ENCODE measurements at places on chromosomes 13 and 19.

DNA sequence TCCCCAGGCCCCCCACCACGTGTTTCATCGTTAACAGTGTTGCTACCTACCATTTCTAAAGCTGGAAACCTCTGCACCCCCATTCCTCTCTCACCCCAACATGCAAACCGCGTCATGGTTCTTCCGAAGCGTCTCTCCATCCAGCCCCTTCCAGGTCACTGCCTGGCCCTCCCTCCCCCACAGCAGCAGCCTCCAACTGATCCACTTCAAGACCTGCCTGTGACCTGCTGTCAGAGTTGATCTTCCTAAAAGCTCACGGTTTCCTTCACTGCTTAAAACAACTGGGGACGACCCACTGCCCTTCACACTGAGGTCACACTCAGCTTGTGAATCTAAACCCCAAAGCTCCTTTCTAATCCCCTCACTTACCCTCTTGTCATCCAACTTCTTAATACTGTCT lies 47.7 kb downstream of the STK24 start:
- DNase-seq, result peak; percentile 50

DNA sequence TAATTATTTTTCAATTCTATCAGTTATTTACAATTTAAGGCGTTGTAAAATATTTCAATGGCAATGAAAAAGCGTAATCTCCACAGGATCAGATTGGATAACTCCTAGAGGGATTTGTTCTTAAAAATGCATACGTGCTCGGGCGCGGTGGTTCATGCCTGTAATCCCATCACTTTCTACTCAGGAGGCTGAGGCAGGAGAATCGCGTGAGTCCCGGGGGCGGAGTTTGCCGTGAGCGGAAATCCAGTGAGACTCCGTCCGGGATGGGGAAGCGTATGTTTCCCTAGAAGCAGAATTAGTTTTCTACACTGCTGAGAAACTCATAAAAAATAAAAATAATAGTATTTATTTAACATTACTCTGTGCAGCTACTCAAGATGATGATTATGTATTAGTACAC lies 917.8 kb upstream of the PCDH20 start:
- no peak for DNase-seq

GRCh38 chr19:447816-448560 lies 12.8 kb downstream of the SHC2 start:
- DNase-seq, result no peak

DNA sequence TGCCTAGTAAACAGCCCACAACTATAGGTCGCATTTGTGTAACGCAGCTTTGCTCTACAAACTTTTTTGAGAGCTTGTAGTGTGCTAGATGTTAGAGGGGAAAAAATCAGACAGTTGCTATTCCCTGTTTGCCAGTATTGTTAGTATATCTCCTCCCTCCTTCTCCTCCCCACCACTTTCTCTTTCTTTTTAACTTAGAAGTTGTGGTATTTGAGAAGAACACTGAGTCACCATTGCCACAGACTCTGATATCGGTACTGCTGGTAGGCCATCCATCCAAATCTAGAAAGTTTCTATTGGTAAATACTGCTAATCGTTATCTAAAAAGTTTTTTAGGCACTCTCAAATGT lies 666 bp downstream of the POMP start:
- no peak for DNase-seq

- DNase-seq, result no peak
Measured at GRCh38 chr13:20401531-20401930, 124.1 kb downstream of the CRYL1 start.

- no peak for DNase-seq
Measured at GRCh38 chr13:43934273-43934672, 54.6 kb downstream of the LACC1 start.

DNA sequence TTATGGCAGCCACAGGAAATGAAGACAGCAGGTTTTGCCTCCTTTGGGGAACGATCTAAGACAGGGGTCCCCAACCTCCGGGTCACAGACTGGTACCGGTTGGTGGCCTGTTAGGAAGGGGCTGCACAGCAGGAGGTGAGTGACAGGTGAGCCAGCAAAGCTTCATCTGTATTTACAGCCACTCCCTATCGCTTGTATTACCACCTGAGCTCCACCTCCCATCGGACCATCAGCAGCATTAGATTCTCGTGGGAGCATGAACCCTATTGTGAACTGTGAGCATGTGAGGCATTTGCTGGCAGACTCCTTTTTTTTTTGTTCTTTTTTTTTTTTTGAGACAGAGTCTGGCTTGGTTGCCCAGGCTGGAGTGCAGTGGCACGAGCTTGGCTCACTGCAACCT lies 22.2 kb downstream of the F2RL3 start:
- DNase-seq, result no peak

GRCh38 chr13:73268306-73268705 lies 209.5 kb downstream of the KLF5 start:
- DNase-seq, result no peak

DNA sequence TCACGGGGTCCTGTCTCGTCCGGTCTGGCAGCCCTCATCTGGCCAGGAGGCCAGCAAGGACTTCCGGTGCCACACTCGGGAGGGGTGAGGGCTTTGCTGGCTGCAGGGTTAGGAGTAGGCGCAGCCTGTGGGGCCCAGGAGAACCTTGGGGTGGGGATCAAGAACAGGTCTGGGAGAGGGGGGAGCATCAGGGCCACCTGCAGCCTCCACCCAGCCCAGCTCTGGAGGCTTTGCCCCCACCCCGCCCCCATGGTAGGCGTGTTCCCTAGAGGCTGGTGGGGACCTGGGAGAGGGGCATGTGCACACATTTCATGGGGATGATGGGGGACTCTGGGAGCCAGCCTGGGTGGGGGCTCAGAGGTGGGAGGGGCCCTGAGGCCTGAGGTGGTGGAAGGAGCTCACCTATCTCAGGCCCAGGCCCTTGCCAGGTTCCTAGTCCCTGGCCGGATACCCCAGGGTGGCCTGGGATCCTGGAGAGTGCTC lies 23.3 kb downstream of the WTIP start:
- no peak for DNase-seq

- no peak for DNase-seq
Measured at GRCh38 chr13:94712812-94713560, 641 bp upstream of the SOX21 start.

DNA sequence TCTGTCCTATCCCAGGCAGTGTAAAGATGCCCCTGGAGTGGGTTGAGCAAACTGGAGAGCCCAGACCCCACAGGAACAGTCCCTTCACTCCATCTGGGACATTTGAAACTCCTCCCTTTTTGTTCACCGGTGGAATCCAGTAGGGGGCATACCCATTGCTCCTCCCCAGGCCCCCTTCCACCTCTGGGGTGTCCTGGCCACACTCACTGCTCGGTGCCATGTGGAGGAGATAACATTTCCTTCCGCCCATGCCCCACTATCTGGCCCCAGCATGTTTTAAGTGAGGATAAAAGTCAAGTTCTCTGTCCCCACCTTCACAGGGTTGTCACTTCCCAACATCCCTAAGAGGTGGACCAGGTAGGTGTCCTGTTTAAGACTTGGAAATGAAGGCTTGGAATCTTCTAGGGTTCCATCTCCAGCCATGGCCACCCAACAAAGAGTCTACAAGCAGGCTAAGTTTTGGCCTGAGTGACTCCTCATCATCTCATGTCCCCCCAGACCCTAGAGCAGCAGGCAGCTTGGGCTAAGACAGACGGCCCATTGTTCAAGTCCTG lies 9.3 kb downstream of the ZNF526 start:
- DNase-seq, result no peak

GRCh38 chr13:92681239-92681638 lies 545.4 kb upstream of the GPC6 start:
- no peak for DNase-seq

- DNase-seq, result no peak
Measured at GRCh38 chr19:9947441-9947840, 11.1 kb upstream of the OLFM2 start.

GRCh38 chr13:96033220-96034015 lies 19.8 kb downstream of the UGGT2 start:
- peak; percentile 20 for DNase-seq

DNA sequence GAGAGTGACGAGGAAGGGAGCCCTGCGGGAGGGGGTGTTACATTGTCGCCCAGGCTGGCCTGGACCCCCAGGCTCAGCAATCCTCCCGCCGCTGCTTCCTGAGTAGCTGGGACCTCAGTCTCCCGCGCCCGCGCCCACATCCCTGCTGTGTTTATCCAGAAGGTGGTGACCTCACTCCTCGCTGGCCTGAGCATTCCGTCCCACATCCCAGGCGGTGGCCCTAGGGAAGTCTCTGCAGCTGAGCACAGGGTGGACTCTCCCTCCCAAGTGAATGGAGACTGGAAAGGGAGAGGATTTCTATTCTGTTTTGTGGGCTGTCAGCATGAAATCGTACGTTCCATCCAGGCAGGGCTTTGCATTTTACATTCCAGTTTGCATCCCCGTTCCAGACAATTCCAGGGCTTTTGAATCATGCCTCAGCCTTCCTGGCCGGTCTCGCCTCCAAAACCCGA lies 401 bp upstream of the ZNF765 start:
- peak; percentile 82 for DNase-seq

- DNase-seq, result no peak
Measured at GRCh38 chr13:100212904-100213553, 124.1 kb downstream of the PCCA start.

- DNase-seq, result no peak
Measured at GRCh38 chr19:5202553-5202952, 138.1 kb downstream of the PTPRS start.

DNA sequence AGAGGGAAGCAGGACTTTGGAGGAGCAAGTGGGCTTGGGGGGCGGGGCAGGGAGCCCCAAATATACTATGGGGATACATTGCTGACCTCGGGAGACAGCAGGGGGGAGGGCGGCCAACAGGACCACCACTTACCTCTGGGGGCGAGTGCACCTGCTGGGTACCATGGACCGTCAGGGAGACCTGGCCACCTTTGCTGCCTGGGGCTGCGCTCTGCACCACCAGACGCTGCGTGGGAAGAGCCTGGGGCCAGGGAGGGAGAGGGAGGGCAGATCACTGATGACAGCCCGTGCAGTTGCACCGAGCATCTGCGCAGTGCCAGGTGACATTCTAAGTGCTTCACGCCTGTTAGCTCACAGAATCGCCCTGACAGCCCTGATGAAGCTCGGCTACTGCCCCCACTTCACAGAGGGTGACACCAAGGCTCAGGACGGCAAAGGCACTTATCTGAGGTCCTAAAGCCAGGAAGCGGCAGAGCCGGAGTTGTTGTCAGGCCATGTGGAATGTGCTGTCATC lies 24.1 kb downstream of the RFX1 start:
- no peak for DNase-seq

- no peak for DNase-seq
Measured at GRCh38 chr19:18057557-18057956, 29.2 kb downstream of the IL12RB1 start.

- no peak for DNase-seq
Measured at GRCh38 chr13:95956589-95957148, 96.5 kb downstream of the UGGT2 start.

DNA sequence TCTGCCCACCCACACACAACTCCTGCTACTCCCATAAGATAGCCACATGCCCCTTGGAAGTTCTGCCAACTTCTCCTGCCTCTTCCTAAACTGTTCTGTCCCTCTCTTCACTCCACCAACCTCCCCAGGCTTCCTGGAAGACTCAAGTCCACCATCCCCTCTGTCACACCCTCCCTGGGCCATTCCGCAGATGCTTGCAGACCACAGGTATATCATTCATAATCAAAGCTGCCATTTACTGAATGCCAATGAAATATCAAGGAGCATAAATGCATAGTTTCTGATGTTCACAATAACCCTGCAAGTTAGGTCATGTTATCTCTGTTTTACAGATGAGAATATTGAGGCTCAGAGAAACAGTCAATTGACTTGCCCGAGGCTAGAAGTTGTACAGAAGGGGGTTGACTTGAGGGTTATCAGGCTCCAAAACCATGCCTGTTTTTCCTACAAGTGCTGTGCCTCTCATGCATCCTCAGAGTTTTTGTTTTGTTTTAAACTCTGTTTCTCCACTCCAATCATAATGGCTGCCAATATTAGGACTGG lies 135.6 kb downstream of the SLC7A1 start:
- no peak for DNase-seq

- DNase-seq, result no peak
Measured at GRCh38 chr19:45173816-45174215, 4.2 kb downstream of the TRAPPC6A start.

- DNase-seq, result no peak
Measured at GRCh38 chr13:98978280-98978679, 416 bp upstream of the DOCK9 start.

GRCh38 chr19:2567580-2567979 lies 91.7 kb downstream of the GADD45B start:
- peak; percentile 89 for DNase-seq

- DNase-seq, result no peak
Measured at GRCh38 chr19:17966550-17967256, at the start of gene KCNN1. TSS of gene KCNN1 (plus strand) at chr19:17967107. CDS start at chr19:17973889, 6,782 bp downstream.

- no peak for DNase-seq
Measured at GRCh38 chr19:39078436-39079200, 5.5 kb upstream of the ACP7 start.

GRCh38 chr19:1136621-1137317 lies 33.0 kb downstream of the GPX4 start:
- DNase-seq, result no peak

- DNase-seq, result no peak
Measured at GRCh38 chr13:114141261-114141996, 9.0 kb upstream of the RASA3 start.

DNA sequence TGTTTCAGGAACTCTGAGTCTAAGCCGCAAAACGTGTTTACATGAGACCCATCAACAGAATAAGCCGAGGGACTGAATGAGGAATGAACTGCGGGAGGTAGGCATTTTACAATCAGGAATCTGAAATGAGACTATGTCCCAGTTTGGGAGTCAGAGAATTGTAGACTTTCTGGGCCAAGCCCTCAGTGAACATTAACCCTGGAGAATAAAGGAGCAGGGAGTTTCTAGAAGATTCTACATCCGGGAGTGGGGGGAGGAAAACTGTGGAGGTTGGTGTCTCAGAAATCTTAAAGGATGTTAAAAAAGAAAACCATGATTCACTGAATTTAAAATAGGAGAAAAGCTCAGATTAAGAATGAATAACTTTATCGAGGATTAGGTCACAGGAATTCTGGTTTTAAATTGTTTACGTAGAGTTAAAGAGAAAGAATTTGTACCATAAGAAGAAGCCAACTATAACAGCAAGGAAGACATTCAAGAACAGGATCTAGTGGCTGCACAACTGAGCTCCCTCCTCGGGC lies 18.5 kb downstream of the RFX2 start:
- no peak for DNase-seq

DNA sequence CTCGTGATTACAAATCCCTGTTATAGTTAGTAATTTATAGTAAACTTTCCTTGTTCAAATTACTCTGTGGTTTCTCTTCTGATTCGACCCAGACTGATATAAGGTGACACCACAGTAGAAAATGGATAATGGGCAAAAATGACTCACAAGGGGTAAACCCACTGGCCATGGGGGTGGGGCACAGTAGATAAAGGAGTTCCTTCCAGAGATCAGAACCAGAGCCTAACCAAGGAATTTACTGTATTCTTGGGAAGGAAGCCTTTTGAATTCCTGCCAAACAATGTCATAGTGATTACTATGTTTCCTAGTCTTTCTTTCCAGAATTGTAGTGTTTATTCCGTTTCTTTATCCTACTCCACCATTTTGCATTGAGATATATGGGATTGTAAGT lies 21.9 kb downstream of the MIR17HG start:
- DNase-seq, result no peak

- peak; percentile 91 for DNase-seq
Measured at GRCh38 chr13:110109910-110110309, 197.0 kb downstream of the COL4A1 start.

- no peak for DNase-seq
Measured at GRCh38 chr19:9751446-9751845, 17.1 kb downstream of the ZNF846 start.
